GM12864 (cell line): ENCODE measurements at places on chromosomes 13 and 19.
A peak's percentile ranks its signal among the peaks of the same experiment; 100 is the strongest.

- no peak for DNase-seq
These were observed 121.8 kb upstream of the PCDH9 start for GRCh38 chr13:67351909-67352308.

- DNase-seq, result no peak
These were observed 109.4 kb downstream of the RFC3 start for GRCh38 chr13:33927315-33927714.

DNA sequence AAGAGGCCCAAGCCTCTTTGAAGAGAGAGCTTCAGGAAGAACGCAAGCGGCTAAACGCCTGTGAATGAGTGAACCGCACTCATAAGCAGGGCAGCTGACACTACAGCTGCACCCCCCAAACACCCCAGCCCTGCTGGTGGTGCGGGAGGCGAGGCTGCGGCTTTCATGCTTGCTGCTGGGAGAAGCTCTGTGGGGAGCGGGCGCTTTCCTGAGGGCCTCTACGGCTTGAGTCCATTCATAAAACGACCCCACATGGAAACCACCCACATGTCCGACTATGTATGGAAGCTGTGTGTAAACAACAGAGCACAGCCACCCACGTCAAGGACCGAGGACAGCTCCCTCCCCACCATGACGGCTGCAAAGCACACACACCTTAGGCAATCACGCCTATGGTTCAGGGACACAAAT is 5.5 kb downstream of the AP3D1 start:
- no peak for DNase-seq

DNA sequence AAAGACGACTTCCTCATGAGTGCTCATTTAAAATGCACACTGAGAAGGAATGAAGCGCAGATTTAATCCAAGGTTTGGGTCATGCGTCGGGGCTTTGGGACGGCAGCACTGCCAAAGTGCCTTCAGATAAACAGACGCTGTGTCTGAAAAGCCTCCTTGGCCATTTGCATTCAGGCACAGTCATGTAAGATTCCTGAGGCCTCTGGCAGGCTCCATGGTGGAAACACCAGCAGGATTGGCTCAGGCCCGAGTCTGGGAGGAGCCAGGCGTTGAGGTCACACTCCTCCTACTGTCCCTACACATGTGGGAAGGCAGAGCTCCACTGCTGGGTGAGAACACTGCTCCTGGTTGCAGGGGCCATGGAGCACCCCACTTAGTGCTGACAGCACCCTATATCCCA is 113.3 kb upstream of the KL start:
- DNase-seq, result no peak

GRCh38 chr13:44868397-44868796 is 120.9 kb downstream of the NUFIP1 start:
- peak; percentile 42 for DNase-seq

- no peak for DNase-seq
These were observed 9.6 kb downstream of the CEBPA start for GRCh38 chr19:33292595-33293254.

DNA sequence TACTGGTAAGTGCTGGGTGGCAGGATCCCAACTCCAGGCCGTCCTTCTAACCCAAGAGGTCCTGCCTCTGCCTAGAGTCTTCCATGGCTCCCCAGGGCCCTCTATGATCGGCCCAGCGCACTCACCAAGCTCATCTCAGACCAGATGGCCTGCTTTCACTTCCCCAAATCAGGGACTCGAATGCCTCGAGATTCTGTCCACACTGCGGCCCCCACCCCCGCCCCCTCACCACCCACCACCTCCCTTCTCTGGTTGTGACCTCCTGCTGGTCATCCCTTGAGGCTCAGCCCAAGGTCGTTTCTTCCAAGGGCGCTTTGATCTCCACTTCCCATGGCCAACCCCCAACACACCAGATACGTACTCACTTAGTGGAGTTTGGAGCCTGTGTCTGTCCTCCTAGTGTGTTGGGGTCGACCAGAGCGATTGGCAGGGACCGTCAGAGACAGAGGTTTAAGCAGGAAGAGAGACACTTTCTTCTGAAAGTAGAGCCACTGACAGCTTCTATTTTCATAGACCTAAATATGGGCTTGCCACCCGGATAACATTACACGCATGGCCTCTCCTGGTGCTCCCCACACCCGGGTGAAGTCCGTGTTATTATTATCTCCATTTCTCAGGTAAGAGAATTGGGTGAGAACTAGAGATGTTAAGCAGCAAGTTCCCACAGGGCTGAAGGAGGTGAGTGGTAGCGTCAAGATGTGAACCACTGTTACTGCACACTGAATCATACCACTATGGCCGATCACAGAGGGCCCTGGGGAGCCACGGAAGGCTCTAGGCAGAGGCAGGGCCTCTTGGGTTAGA is at the start of gene FCER2:
FCER2 (minus strand) TSS at position 478 of the 804 bp plus-strand sequence. CDS start 2,371 bp downstream, outside the sequence.
- DNase-seq, result peak; percentile 98

GRCh38 chr13:100323937-100324336 is 235.0 kb downstream of the PCCA start:
- no peak for DNase-seq

- no peak for DNase-seq
These were observed 164.7 kb downstream of the MZT1 start for GRCh38 chr13:72562686-72563085.

GRCh38 chr19:29121684-29122083 is 91.3 kb downstream of the UQCRFS1 start:
- DNase-seq, result no peak

DNA sequence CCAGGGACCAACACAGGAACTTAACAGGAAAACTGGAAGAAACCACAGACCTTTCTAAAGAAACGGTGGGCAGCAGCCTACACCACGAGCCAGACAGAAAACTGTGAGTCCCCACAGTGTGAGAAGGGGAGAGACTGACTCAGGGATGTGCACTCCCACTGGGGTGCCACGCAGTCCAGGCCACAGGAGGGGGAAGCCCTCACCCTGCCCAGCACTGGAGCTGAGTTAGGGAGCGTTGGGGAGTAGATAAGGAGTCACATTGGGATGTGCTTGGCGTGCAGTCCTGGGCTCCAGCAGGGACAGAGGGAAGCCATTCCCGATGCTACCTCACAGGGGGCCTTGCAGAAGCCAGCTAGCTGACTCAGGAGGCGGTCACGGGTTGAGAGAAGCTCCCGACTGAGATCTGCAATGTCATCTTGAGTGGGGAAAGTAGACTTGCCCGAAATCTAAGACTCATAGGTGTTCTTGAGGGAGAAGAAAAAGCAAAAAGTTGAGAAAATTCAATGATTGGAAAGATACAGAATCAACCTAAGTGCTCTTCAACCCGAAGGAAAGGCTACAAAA is 17.3 kb downstream of the SIGLEC8 start:
- DNase-seq, result no peak

DNA sequence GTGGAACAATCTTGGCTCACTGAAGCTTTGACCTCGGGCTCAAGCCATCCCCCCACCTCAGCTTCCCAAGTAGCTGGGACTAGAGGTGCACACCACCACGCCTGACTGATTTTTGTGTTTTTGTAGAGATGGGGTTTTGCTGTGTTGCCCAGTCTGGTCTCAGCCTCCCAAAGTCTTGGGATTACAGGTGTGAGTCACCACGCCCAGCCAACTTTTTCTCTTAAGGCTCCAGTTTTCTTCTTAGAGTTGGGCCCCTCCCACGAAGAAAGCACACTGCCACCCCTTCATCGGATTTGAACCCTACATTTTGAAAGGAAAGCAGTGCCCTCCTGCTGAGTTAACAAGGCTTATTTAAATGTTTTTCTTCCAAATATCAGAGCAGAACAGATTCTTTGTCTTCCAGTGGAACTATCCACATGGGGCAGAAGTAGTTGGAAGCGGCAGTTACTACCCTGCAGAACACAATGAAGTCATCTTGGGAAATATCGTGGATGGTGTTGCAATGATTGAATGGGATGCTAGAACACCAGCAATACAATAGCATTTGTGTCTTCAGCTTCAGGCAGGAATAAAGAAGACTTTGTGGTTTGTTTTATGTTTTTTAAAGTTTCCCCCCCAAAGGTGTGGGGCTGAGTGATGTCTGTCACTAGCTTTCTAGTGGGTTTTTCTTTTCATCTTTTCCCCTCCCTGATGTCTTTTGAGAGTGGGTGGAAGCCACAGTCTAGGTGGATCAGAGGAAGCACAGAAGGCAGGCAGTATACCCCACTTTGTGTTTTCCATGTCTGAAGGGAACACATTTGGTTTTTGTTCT is 8.9 kb downstream of the ACTN4 start:
- no peak for DNase-seq
